CD4-positive, alpha-beta T cell treated with Interleukin-4 for 1 hour (primary cell): ENCODE measurements at places on chromosomes 5 and 9.

DNA sequence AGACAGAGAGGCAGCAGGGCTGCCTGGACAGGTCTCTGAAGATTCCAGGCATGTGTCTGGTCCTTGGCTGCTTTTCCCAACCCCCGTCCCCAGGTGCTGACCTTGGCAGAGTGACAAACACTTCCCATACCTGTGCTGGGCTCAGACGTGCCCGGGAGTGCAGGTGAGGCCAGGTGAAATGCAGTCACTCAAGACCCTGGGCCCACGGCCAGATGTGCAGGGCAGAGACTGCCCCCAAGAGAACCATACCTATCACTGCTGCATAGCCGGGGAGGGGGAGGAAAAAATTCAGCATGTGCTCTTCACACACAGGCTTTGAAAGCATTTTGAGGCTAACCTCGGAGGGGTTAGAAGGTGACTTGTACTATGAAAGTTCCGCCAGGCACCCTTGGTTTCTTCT, 22.6 kb downstream of the CCNJL start:
- DNase-seq = no peak

- DNase-seq = no peak
Measured at GRCh38 chr5:123452401-123452800, 29.2 kb upstream of the CEP120 start.

- peak; percentile 61 for DNase-seq
Measured at GRCh38 chr5:80399526-80400239, 8.2 kb upstream of the ZFYVE16 start.

DNA sequence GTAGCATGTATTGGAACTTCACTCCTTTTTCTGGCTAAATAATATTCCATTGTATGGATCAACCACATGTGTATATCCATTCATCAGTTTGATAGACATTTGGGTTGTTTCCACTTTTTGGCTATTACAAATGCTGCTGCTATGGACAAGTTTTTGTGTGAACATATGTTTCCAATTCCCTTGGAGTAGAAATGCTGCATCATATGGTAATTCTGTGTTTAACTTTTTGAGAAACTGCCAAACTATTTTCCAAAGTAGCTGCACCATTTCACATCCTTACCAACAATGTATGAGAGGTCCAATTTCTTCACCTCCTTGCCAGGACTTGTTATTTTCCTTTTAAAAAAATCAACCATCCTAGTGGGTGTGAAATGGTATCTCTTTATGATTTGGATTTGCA, 8.4 kb downstream of the FRRS1L start:
- DNase-seq = no peak

GRCh38 chr5:145433077-145433476, 402.1 kb downstream of the PRELID2 start:
- DNase-seq = no peak

- no peak for DNase-seq
Measured at GRCh38 chr5:119339965-119340364, 15.9 kb upstream of the TNFAIP8 start.

DNA sequence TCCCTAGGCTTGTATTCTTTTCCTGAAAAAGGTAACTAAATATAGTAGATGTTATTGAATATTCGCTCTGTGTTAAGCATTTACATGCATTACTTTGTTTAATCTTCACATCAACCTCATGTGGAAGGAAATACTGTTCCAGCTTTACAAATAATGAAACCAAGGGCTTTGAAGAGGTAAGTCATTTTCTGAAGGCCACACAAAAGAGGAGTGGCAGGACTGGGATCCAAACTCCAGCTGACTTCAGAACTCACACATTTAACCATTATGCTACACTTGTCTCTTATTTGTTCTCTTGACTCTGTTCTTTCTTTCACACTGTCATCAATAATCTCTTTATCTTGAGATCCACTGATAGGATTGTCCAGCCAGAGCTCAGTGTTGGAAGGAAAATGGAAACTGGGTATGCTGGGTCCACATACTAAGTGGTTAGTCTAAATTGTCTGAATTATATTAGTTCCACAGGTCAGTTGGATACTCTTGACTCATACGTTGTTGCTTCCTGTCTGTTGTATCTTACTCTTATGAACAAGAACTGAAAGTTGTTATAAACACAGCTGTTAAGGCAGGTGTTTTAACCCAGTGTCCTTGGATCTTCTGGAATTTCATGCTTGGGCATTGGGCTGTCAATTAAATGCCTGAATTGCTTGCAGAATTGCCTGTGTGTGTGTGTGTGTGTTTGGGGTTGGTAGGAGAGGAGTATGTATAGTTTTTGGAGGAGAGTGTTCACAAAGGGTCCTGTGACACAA, 65.6 kb downstream of the TLE4 start:
- no peak for DNase-seq

GRCh38 chr5:93607367-93608258, 24.6 kb downstream of the NR2F1 start:
- DNase-seq = peak; percentile 27

- DNase-seq = no peak
Measured at GRCh38 chr5:81247441-81247972, 14.4 kb downstream of the CKMT2 start.

DNA sequence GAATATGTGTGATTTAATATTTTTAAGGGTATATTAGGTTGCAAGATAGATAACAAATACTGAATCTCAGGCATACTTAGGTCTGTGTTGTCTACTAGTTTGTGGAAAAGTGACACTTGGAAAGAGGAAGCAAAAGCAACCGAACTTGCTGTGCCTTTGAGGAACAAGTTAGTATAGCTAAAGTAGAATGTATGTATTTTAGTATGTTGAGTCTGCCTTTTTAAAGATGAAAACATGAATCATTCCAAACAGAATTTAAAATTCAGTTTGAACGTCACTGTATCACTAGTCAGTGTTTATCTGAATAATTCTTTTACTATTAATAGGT, 12.9 kb downstream of the TLE4 start:
- DNase-seq = no peak

GRCh38 chr5:81761270-81761669, 10.4 kb upstream of the SSBP2 start:
- DNase-seq = no peak

DNA sequence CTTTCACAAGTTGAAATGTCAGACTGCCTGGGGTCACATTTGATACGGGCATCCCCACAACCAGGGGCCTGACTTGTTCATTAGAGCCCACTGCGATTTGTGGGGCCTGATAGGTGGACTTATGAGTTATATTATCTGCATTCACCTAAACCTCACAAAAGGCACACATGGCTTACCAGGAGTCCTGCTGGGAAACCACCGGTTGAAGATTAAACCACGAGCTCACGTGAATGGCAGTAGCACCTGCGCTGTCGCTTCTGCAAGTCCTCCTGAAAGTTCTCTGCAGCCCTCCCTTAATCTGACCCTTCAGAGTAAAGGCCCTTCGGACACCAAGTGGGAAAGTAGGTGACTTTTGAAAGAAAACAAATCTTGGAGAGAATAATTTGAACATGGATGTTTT, 68.9 kb downstream of the PPIC start:
- no peak for DNase-seq

- DNase-seq = no peak
Measured at GRCh38 chr5:57215629-57216195, 41.9 kb downstream of the GPBP1 start.

DNA sequence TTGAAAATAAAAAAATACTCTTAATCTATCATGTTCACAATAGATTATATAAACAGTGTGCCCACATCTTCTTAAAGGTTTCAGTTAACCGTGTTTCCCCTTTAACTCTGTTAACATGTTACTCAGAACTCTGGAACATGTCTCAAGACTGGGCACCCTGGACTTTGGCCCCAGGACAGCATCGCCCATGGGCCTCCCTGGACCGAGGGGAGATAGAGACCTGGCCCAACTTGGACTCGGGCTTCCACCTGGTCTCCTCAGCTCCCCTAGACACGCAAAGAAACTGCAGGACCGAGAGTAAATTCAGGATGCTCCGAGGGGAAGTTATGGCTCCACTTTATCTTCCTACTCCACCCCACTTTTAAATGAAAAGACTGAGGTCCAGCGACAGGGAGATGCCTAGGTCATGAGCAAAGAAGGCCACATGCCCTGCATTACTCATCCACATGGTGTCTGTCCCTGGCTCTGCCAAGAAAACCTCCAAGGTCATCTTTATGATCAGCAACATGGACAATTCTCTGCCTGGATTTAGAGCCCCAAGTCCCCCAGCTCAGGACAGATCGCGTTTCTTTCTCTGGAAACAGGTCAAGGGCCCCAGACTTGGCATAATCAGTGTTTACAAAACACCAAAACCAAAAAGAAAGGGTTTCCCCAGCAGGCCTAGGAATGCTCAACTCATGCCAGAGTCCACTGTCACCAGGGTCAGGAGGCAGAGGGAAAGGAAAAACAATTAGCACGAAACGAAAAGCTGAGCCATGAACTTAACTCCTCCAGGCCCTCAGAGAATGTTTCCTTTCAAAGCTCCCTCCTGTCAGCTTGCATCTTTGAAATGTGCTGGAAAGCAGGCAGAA, 17.4 kb downstream of the GPX3 start:
- DNase-seq = no peak

DNA sequence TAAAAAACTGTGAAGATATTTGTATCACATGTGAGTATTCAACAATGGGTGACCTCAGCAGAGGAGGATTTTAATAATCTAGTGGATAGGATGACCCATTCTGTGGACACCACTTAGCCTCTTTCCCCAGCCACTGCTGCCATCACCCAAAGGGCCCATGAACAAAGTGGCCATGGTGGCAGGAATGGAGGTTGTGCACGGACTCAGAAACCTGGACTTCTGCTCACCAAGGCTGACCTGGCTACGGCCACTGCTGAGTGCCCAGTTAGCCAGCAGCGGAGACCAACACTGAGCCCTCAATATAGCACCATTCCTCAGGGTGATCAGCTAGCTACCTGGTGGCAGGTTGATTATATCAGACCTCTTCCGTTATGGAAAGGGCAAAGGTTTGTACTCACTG, 1410.4 kb upstream of the CDH9 start:
- no peak for DNase-seq

DNA sequence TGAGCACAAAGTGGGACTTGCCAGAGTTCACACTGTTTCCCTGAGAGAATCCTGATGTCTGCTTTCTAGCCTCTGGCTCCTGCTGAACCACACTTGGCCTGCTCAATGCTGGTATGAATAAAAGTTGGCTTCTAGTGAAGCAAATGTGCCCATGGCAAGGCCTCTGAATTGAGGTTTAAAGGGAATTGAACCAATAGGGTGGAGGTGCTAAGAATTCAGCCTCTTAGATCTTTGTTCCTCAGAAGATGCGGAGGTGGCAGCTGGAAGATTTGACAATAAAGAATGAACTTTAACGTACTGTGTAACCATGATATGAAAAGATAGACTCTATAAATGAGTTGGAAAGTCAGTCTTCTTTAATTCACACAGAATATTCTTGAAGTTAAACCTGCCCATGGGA, 57.2 kb downstream of the RASGRF2 start:
- no peak for DNase-seq

DNA sequence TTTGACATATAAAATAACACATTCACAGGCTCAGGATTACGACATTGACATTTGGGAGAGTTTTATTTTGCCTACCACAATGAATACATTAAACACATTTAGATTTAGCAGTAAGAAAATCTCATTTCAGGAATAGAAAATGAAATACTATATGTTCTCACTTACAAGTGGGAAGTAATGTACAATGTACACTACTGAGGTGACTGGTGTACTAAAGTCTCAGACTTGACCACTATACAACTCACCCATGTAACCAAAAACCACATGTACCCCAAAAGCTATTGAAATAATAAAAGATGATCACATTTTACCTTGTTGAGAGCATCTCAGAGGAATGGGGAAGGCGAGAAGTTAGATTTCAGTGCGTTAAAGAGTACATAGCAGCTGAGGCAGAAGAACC, 1202.4 kb upstream of the SEMA6A start:
- no peak for DNase-seq

GRCh38 chr5:167796672-167797071, 494.8 kb upstream of the WWC1 start:
- DNase-seq = no peak

- DNase-seq = no peak
Measured at GRCh38 chr9:82081496-82081895, 92.9 kb downstream of the SPATA31D1 start.

GRCh38 chr5:107739661-107740060, 68.9 kb upstream of the EFNA5 start:
- no peak for DNase-seq

- no peak for DNase-seq
Measured at GRCh38 chr5:1298723-1299510, 4.0 kb upstream of the TERT start.

DNA sequence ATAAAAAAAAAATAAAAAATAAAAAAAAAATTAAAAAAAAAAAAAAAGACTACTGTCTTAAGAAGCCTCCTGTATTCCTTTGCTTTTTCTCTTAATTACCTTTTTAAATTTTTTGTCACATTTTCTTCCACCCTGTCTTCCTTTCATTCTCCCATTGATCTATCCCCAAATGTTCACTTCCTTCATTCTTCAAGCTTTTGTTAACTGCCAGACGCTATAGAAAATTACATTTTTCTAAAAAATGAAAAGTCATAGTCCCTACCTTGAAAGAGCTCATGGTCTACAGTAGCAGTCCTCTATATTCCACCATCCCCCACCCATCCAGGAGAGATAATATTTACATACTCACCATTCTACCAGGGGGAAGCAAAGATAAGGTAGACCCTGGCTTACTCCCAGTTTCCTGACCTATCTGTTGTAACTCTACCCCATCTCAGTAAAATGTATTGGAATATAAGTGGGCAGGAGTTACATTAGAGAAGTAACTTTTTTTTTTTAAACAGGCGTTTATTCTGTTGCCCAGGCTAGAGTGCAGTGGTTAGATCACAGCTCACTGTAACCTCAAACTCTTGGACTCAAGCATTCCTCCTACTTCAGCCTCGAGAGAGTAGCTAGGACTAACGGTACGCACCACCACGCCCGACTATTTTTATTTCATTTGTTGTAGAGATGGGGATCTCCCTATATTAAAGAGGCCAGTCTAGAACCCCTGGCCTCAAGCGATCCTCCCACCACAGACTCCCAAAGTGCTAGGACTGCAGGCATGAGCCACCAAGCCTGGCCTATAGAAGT, 3.8 kb upstream of the PRKAA1 start:
- DNase-seq = no peak

DNA sequence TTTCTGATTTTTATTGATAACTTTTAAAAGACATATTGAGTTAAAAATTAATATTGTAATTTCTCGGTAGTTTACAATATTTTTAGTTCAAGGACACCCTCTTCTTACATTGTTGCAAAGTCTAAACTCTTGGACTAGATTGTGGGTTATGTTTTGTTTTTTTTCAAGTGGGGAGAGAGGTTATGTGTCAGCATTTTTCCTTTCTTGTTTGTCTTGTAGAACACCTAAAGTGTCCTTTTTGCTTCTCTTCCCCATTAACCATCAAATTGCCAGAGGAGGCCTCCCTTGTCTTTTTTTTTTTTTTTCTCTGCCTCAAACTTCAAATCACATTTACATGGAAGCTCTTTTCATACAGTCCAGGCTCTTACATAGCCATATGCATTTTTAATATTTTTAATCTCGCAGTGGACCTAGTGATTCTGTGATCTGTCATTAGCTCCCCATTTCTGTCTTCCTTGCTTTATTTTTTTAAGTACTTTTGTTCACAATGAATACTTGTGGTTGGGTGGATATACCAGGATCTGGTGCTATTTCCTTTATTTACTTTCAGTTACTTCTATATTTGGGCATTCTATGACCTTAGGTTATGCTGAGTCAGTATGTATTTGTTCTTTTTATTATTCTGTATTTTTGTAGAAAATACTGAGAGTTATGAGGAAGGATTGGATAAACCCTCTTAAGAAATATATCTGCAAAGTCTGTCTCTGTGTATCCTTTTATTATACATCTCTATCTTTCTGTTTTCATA, 2280.6 kb upstream of the ACO1 start:
- no peak for DNase-seq

- peak; percentile 66 for DNase-seq
Measured at GRCh38 chr9:97388721-97389238, 23.1 kb upstream of the TDRD7 start.
